Activated CD8-positive, alpha-beta T cell treated with anti-CD3 and anti-CD28 coated beads for 36 hours (primary cell): ENCODE measurements at places on chromosomes 1 and 21.
A peak's percentile ranks its signal among the peaks of the same experiment; 100 is the strongest.

DNA sequence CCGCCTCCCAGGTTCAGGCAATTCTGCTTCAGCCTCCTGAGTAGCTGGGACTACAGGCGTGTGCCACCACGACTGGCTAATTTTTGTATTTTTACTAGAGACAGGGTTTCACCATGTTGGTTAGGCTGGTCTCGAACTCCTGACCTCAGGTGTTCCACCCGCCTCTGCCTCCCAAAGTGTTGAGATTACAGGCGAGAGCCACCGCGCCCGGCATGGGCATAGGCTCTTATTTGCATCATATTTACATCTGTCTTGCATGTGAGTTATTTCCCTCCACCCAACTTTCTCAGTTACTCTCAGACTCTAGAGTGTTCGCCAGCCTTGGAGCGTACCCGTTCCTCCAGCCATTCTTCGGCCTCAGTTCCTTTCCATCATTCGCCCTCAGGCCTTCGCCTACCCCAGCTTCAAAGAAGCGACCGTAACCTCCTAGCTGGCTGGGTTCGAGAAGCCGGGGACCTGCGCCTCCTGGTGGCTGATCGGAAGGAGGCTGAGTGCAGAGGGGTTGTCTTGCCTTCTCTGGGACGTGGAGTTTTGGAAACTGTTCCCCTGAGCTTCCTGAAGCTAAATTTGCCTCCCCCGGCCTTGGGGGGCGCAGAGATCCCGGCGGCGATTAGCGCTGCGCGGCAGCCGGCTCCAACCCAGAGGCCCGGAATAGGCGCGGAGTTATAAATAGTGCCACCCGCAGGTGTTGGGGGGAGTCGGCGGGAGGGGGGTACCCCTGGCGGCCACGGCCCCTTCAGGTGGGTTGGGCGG lies 3.6 kb upstream of the ZBTB7B start:
- H3K4me3 ChIP-seq: peak overlapping the region; percentile 70
- no peaks in the 10 kb centered on the region for H3K27me3 ChIP-seq
- H3K36me3 ChIP-seq: no peaks in the 10 kb centered on the region
- H3K4me1 ChIP-seq: peaks cover 39% of the 10 kb centered on the region

DNA sequence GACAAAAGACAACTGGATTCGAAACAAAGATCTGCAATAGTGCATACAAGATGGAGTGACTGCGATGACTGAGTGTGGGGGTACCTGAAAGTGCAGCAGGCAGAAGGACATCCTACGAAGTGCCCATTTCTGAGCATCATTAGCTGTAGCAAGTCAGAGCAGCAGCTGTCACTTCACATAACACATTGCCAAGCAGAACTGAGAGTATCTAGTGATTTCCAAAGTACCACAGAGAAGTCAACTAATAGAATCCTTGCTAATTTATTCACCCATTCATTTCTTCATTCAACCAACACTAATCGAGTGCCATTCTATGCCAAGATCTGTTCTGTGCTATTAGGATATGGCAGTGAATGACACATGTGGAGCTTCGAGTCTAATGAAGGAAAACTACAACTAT lies 31.6 kb upstream of the CAMSAP2 start:
- no peak overlapping the region for H3K4me3 ChIP-seq
- DNase-seq: no peak
- no peak overlapping the region for H3K27ac ChIP-seq
- H3K36me3 ChIP-seq: no peaks in the 10 kb centered on the region
- H3K27me3 ChIP-seq: no peaks in the 10 kb centered on the region

DNA sequence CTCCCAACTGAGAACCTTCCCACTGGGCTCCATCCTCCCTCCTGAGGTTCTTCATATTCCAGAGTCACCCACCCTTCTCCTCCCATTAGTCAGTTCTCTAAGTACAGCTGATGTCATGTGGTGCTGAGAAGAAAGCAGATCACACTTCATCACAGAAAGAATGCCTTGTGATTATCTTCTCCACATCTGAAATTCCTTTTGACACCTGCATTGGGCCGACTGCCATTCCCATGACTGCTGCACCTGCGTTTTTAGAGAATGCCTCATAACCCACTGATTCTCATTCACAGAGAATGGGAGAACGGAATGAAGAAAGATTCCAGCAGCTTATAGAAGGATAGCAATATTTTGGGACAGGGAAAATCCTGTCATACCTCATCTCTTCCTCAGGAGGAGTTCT lies 14.3 kb downstream of the LEPR start:
- H3K27ac ChIP-seq: no peak overlapping the region
- DNase-seq: no peak
- H3K4me3 ChIP-seq: no peak overlapping the region

DNA sequence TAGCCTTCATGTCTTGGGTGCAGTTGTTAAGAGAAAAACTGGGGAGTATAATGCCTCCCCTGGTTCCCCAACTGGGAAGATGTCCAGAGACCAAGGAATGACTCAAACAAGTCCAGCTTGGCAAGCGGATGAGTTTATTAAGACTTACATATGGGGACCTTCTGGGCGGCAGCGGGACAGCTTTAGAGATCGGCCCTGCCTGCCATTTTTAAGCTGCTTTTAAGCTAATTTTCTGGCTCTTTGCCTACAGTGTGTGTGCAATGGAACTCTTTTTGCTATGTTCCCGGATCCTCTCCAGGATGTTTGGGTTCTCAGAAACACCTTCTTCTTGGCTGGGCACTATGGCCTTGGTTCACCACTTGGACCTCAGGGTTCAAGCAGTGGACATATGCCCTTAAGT lies 99.5 kb downstream of the RYR2 start:
- H3K4me1 ChIP-seq: no peaks in the 10 kb centered on the region
- peaks cover 7% of the 10 kb centered on the region for H3K27me3 ChIP-seq
- no peak overlapping the region for H3K4me3 ChIP-seq
- no peak overlapping the region for H3K27ac ChIP-seq
- DNase-seq: no peak
- no peaks in the 10 kb centered on the region for H3K36me3 ChIP-seq

DNA sequence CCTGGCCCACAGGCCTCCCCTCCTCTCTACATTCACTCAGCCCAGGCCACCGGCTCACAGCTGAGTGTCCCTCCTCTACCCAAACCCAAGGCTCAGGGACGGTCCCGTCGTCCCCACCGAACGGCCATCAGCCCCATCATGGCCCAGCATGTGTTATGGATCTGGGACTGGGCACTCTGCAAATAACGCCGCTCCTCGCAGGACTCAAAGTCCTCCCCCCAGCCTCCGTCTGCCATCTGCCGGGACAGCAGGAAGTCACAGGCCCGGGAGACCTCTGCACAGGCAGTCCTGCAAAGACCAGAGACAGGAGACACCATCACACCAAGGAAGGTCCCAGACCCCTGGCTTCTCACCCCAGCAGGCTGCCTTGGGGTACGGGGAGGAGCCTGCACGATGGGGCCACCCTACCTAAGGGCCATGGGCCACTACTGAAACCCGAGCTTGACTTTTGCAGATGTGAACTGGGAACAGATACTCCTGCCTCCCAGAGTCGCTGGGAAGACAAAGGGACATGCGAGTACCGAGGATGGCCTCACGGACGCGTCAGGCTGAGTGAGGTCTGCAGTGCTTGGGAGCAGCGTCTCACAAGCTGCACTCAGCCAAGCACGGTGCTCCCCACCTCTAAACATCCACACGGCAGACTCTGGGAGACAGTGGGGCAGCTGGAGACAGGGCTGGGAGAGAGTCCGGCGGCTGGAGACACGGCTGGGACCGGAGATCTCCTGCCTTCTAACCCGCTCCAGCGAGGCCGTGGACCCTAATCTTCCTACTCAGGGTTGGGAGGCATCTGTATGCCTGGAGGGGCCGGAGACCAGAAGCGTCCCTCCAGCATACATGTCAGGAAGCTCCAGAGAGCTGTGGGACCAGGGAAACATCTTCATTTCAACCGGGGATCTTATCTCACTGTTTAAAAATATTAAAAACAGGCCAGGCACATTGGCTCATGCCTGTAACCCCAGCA lies 10.4 kb upstream of the SPATC1L start:
- H3K27me3 ChIP-seq: no peaks in the 10 kb centered on the region
- DNase-seq: no peak
- no peak overlapping the region for H3K4me3 ChIP-seq
- H3K36me3 ChIP-seq: peaks cover 20% of the 10 kb centered on the region
- no peaks in the 10 kb centered on the region for H3K4me1 ChIP-seq
- H3K27ac ChIP-seq: no peak overlapping the region
